ENCODE measurements at places on chromosomes 7 and 10.
A peak's percentile ranks its signal among the peaks of the same experiment; 100 is the strongest.

- no peak for DNase-seq
Measured at GRCh38 chr7:43838201-43838658, 31.1 kb downstream of the MRPS24 start.

DNA sequence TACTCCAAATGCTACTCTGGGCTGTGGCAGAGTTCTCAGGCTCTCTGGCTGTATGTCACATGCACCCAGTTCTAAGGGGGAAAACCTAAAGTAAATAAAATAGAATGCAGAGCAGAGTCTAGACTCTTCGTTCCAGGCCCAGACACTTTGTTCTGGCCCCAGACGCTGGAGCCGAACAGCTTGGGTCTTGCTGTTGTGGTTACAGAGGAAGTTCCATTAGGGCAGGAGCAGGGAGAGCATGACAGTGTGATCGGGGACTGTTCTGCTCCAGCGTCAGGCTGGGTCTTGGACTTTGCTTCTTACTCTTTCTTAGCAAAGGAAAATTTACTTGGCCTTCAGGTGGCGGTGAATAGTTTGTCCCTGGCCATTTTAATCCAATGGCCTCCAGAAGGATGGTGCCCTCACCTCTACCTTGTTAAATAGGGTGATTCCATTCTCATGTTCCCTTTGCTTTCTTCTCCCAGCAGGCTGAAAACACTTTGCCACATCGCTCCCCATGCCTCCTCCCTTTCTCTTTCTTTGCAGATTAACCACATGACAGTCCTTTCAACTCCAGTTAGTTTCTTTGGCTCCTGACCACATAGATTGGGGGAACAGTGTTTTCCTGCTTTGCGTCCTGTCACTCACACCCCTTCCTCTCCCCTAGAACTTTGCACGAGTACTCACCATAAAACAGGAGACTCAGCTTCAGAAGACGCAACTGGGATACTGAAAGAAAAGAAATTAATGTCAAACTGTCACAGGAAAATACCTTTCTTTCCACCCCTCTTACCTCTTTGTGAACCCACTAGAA, 730.8 kb downstream of the SUGCT start:
- no peak for DNase-seq

DNA sequence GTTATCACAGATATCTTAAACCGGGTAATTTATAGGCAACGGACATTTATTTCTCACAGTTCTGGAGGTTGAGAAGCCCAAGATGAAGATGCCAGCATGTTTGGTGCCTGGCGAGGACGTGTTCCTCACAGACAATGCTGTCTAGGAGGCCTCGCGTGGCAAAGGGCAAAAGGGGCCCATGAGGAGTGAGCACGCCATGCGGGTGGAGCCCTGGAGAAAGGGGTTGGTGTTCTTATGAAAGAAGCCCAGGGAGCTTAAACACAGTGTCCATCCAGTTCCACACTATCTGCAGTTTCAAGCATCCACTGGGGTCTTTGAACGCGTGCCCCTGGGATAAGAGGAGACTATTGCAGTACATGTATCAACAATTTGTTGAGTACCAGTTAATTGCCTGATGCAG, 51.4 kb downstream of the CXCL12 start:
- no peak for DNase-seq

DNA sequence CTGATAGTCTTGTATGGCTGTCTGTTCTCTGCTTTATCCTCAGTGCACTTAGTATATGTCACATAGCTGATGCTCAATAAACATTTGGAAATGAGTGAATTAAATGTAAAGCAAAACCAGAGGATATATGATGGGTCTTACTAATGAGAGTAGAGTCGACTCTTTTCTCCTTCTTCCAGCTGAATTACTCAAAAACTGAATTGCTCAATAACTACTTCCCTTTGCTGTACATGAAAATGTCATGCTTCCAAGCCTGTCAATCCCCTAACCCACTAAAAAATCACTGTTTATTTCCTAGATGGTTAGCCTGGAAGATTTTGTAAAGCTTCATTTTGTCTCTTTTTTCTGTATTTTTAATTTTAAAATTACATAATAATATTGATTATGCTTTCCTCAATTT, 88.0 kb downstream of the OR13A1 start:
- DNase-seq, result peak; percentile 24

DNA sequence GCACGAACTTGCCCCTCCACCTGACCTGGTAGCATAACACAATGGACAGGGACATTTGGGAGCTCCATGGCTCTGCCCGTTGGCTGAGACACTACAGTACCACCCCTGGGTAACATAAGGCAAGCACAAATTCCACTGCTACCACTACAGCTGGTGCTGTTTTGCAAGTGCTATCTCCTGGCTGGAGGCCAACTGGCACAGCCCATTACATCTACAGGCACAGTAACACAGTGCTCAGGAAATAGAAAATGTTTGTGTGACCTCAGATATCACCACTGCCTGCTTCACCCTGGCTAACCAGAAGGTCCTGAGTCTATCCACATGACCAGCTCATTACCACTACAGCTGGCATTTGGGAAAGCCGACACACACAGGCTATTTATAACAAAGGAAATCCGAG, 631.1 kb upstream of the MBL2 start:
- no peak for DNase-seq

DNA sequence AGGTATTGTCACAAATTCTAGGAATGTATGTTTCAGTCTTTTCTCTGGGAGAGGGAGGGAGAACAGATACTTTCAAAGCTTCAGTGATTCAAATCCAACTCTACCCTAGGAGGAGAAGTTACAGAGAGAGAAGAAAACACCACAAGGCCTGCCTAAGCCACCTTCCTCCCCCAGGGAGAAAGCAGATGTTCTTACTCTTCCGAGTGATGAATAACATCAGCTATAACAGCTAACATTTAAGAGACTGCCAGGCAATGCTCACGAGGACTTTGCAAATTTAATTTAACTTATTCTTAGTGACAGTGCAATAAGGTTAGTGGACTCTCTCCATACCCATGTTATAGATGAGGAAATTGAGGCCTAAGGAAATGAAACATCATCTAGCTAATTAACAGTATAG, 36.8 kb downstream of the TAS2R41 start:
- no peak for DNase-seq

DNA sequence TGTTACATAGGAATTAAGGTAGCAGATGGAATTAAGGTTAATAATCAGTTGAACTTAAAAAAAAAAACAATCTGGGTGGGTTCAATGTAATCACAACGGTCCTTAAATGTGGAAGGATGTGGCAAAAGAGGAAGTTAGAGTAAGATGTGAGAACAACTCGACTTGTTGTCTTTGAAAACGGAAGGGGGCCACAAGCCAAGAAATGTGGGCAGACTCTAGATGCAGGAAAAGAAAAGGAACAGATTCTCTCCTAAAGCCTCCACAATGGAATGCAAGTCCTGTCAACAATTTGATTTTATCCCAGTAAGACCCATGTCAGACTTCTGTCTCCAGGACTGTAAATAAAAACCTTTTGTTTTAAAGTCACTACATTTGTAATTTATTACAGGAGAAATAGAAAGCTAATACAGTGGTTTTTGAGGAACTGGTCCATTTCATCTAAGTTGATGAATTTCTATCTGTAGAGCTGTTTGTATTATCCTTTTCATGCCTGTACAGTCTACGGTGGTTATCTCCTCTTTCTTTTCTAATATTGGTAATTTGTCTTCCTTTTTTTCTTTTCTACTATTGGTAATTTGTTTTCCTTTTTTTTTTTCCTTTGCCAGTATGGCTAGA, 8.6 kb downstream of the MCMBP start:
- peak; percentile 32 for DNase-seq

DNA sequence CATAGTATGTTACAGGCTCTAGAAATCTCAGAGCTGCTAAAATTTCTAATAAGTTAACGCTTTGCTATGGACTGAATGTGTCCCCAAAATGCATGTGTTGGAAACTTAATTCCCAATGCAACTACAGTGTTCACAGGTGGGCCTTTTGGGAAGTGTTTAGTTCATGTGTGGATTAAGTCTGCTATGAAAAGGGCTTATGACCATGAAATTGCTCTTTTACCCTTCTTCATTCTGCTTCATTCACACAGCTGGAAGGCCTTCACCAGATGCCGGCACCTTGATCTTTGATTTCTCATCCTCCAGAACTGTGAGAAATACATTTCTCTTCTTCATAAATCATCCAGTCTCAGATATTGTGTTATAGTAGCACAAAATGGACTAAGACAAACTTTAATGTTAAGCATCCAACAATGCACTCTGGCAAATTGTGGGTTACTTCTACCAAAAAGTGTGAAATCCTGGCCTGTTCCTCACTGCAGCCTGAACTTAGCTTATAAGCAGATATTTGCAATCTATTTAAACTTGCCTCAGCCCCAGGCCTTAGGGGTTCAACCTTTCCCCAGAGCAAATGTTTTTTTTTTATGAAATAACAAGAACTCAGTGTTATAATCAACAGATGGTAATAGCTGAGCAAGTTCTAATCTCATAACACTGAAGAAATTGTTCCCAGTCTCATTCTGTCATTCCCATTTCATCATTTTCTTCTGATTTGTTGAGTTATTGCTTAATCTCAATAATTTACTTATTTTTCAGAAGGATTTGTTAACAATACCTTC, 523.6 kb downstream of the KIF20B start:
- DNase-seq, result no peak

DNA sequence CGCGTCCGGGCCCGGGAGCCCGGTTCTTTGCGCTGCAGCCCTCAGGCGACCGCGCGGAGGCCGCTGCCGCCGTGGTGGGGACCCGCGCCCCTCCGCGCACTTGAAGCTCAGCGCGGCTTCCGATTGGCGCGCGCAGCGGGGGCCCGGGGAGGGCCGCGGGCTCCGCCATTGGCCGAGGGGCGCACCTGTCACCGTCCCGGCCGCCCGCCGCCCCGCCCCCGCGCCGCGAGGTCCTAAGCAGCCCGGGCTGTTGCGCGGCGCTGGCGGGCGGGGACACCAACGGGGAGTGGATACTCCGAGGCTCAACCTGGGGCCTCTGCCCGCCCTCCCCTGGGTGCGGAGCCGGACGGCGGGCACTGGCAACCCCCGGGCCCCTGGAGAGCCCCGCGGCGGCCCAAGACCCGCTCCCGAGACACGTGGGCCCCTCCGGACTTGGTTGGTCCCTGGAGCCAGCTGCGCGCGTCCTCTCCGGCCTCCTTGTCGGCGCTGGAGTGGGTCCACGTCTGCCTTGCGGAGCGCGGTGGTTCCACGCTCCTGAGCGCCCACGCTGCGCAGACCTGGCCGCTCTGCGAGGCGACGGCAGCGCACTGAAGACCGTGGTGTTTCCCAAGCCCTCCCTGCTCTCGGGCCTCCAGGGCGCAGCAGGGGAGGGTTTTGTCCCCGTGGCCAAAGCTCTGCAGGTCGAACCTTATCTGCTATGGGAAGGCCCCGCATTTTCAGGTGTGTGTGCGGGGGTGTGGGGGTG, at the start of gene MNX1:
Gene MNX1, minus strand, starts transcription at position 76 of the 745 bp plus-strand sequence. CDS start 313 bp downstream, outside the sequence.
- no peak for DNase-seq

GRCh38 chr10:124011464-124011863, 81.9 kb downstream of the CHST15 start:
- no peak for DNase-seq

DNA sequence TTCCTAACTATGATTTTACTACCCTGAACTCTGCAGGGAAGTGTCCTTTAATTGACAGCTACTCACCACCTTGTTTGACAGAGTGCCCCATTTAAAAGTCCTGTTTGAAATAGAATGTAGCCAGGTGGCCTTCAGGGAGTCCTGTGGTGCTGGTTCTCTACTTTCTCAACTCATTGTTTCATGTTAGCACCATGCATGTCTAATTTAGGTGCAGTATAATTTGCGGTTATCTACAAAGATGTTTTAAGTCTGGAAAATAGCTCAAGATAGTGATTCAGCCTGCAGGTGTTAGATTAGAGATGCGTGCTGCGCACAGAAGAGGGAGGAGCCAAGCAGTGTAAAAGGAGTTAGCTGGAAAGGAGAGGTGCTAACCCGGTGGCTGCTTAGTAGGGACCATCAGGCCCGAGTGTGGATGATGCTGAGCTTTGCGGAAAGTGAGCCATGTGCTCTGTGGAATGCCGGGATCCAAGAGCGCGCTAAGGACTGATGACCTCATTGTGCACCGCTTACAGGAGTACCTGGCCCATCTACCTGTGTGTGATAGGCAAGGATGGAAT, 1.2 kb downstream of the CCM2 start:
- peak; percentile 35 for DNase-seq

DNA sequence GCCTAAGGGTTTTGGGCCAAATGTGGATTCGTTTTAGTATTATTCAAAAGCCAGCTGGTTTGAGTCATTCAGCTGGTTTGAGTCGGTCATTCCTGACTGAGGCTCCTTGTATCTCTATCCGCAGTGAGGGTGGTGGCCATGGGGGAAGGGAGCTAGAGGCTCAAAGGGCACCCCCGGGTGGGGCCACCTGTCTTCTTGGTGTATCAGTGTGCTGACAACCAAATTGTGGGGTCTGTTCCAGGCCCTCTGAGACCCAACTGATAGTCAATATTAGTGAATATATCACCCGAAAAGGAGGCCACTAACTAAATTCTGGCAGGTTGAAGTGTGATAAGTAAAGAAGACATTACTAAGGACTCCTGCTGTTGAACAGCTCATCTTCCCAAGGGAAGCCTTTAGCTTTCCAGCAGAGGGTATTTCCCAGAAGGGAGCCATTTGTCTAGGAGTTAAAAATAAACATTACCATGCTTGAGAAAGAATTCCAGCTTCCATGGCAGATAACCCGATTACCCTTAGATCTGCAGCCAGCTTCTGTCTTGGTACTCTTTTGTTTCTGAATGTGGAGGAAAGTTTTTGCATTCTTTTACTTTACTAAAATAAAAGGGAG, 29.9 kb upstream of the DDX50 start:
- no peak for DNase-seq

DNA sequence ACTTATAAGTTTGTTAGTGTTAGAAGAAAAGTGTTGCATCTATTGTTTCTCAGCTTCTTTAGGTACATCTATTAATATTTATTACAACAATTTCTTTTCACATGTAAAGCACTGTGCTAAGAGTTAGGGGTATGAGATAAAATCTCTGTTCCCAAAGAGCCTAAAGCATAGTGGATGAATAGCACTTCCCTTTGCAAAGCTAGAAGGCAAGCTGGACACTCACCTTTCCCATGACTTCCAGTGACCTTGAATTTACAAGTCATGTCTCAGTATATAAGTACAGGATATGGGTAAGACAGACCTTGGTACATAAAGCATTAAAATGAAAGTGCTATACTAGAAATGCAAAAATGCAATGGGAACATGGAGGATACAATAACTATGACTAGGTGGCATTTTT, 8.7 kb downstream of the CNNM1 start:
- no peak for DNase-seq

DNA sequence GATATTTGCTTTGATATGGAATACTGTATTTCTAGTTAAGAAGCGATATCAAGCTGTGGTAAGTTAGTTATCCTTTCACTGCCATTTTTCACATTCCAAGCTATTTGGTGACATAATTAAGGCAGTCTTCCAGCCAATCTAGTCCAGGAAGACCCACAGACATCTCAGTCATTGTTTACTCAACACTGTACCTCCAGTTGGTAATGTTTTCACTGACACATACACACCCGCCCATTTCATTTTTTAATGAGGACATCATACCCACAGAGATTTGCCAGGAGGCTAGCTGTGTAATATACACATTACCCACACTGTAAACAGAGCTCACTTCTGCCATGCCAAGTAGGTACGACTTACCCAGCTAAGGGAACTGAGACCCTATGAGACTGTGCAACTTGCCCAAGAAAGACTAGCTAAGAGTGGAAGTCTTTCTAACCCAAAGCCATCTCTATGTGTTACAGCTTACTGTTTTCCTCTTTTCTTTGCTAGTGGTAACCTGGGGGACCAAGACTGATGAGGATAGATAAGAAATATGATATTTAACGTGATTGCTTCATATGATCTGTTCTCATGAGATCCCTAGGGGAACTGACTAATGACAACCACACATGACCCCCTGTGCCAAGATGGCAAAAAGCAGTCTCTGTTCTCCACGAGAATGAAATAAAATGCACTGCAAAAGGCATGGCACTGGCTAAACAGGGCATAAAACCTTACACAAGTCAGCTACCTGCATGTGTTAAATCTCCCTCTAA, 179.0 kb downstream of the DGKI start:
- peak; percentile 52 for DNase-seq

Data from NB4 (cell line).